ENCODE measurements at places on chromosomes 4 and X. TPM values are rescaled to one million over a fixed set of nuclear protein-coding genes. Genes with fewer than 3 reads are reported as not detected.
A peak's percentile ranks its signal among the peaks of the same experiment; 100 is the strongest.

DNA sequence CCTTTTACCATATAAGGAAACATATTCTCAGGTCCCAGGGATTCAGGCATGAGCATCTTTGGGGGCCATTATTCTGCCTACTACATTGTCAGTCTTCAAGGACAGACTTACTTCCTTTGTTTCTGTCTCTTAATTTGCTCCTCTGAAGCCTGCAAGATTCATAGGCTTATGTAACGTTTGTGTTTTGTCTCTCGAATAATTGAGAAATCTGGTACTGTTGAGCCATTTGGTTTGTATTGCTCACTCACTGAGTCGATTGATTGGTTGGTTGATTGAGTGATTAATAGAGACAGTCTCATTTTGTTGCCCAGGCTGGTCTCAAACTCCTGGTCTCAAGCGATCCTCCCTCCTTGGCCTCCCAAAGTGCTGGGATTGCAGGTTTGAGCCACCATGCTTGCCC lies 23.7 kb downstream of the TBL1X start:
- no peak overlapping the region for H3K27ac ChIP-seq
- peaks cover 5% of the 10 kb centered on the region for H3K36me3 ChIP-seq
- no peak overlapping the region for H3K4me3 ChIP-seq
- DNase-seq = no peak
- no peaks in the 10 kb centered on the region for H3K27me3 ChIP-seq

GRCh38 chr4:168432419-168433146 lies 47.7 kb downstream of the DDX60L start:
- no peaks in the 10 kb centered on the region for H3K4me1 ChIP-seq
- no peak for DNase-seq
- H3K27me3 ChIP-seq = no peaks in the 10 kb centered on the region
- no peak overlapping the region for H3K27ac ChIP-seq

- peaks cover 7% of the 10 kb centered on the region for H3K36me3 ChIP-seq
- no peak overlapping the region for H3K27ac ChIP-seq
- DNase-seq = no peak
- no peak overlapping the region for H3K4me3 ChIP-seq
- no peaks in the 10 kb centered on the region for H3K27me3 ChIP-seq
- H3K4me1 ChIP-seq = peaks cover 17% of the 10 kb centered on the region
Observed at GRCh38 chrX:150036181-150036580, 97.9 kb upstream of the EOLA2 start.

GRCh38 chr4:88320224-88320779 lies 35.9 kb upstream of the PPM1K start:
- no peaks in the 10 kb centered on the region for H3K27me3 ChIP-seq
- no peak overlapping the region for H3K27ac ChIP-seq
- DNase-seq = no peak
- H3K36me3 ChIP-seq = no peaks in the 10 kb centered on the region
- H3K4me1 ChIP-seq = no peaks in the 10 kb centered on the region
- no peak overlapping the region for H3K4me3 ChIP-seq

DNA sequence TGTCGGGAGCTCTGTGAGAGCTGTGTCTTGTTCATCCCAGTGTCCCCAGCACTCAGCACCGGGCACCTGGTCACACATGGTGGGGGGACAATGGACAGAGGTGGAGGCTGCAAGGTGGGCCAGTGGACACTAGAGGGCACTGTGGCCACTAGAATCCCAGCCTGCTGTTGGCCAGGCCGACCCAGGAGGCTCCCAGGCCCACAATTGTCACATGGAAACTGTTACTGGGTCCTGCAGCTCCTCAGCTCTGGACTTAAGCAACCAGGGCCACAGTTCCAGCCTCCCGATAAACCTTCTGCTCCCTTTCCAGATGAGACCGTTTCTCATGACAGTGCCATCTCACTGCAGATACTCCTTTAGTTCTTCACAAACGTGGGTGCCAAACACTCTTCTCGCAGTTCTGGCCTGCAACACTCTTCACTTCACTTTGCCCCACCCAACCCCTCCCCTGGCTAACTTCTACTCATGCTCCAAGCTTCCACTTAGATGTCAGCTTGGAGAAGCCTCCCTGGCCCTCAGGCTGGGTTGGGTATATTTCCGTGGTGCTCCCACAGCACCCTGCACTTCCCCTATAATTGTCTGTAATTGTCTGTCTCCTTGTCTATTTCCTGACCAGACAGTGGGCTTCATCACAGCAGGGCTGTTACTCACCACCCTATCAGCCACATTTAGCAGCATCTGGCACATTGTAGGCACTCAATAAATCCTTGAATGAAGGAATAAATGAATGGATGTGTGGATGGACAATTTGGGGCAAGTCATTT lies 3.5 kb upstream of the IQSEC2 start:
- H3K4me3 ChIP-seq = no peak overlapping the region
- H3K27me3 ChIP-seq = no peaks in the 10 kb centered on the region
- peak; percentile 59 for DNase-seq
- H3K4me1 ChIP-seq = peaks cover 39% of the 10 kb centered on the region
- H3K36me3 ChIP-seq = no peaks in the 10 kb centered on the region

- H3K27me3 ChIP-seq = no peaks in the 10 kb centered on the region
- H3K36me3 ChIP-seq = peaks cover 15% of the 10 kb centered on the region
- no peak for DNase-seq
- H3K4me1 ChIP-seq = no peaks in the 10 kb centered on the region
Observed at GRCh38 chr4:874056-874455, 48.1 kb upstream of the CPLX1 start.

DNA sequence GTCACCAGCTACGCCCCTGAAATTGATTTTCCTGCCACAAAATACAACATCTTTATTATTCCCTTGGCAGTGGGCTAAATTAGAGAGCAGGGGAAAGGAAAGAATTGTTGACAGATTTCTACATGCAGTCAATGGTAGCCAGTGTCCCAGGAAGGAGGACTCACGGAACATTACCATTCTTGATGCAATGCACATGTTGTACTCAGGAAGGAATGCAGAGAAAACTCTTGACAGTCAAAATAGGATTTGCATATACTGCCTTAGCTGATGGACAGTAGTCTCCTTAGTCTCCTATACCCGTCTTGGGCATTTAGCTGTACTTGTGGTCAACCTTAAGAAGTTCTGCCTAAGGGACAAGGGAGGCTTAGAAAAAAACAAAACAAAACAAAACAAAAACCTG lies 158.0 kb upstream of the GYPA start:
- H3K27me3 ChIP-seq = no peaks in the 10 kb centered on the region
- H3K4me1 ChIP-seq = no peaks in the 10 kb centered on the region
- no peaks in the 10 kb centered on the region for H3K36me3 ChIP-seq
- no peak for DNase-seq
- no peak overlapping the region for H3K4me3 ChIP-seq
- H3K27ac ChIP-seq = no peak overlapping the region

GRCh38 chrX:17535229-17535628 lies 160.2 kb downstream of the NHS start:
- peaks cover 33% of the 10 kb centered on the region for H3K4me1 ChIP-seq
- H3K27me3 ChIP-seq = peaks cover 5% of the 10 kb centered on the region
- H3K4me3 ChIP-seq = no peak overlapping the region
- H3K36me3 ChIP-seq = no peaks in the 10 kb centered on the region
- no peak overlapping the region for H3K27ac ChIP-seq

- DNase-seq = peak; percentile 24
Observed at GRCh38 chrX:3345281-3346191, 916 bp downstream of the MXRA5 start.

DNA sequence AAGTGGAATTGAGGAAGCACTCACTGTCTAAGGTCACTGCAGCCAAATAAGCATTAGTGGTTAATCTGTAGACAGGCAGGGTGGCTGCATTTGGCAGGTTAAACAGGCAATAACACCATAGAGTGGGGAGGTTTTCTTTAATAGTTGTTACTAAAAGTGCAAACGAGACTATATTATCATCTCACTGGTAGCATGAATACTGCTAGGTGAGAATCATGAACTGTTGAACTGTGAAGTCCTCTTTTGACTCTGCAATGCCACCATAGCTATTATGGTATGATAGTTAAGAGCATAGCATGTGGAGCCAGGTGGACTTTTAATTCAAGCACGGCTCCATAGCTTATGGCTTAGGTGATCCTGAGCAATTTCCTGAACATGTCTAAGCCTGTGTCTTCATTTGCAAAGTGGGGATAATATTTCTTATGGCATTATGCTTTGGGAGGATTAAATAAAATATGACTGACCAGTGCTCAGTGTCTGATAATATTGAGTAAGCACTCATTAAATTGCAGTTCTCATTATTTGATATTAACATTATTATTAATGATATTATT lies 235.6 kb upstream of the HHIP start:
- H3K27ac ChIP-seq = no peak overlapping the region
- no peaks in the 10 kb centered on the region for H3K36me3 ChIP-seq
- DNase-seq = no peak
- no peaks in the 10 kb centered on the region for H3K27me3 ChIP-seq

DNA sequence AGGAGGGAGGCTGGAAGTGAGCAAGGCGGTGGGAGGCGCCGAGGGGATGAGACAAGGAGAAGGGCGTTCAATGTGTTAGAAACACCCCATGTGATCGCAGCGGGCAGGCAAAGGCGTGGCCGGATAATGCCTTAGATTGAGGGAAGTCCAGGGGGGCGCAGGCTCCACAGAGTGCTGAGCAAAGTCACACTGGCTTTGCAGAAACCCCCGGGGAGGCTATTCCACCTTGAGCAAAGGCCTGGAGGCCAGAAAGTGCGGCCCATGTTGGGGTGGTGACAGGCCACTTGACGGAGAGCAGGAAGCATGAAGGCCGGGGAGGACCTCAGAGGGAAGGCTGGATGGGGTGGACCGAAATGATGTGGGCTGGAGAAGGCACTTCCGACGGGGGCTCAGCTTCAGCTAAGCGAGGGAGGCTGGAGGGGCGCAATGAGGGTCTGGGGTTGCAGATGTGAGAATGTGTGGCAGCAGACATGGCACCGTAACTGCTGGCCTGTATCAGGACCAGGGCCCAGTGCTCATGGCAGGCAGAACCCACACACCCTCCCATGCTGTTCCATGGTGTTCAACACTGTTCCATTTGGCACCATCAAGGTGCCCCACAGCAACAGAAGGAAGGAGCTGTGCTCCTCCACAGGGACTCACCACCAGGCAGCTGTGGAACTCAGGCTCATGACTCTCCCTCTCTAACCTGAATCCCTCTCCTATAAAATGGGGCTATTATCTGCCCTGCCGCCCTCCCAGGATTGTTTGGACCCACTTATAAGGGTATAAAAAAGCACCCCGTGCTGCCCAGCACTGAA lies 50.3 kb downstream of the HMX1 start:
- no peaks in the 10 kb centered on the region for H3K36me3 ChIP-seq
- no peak overlapping the region for H3K4me3 ChIP-seq

DNA sequence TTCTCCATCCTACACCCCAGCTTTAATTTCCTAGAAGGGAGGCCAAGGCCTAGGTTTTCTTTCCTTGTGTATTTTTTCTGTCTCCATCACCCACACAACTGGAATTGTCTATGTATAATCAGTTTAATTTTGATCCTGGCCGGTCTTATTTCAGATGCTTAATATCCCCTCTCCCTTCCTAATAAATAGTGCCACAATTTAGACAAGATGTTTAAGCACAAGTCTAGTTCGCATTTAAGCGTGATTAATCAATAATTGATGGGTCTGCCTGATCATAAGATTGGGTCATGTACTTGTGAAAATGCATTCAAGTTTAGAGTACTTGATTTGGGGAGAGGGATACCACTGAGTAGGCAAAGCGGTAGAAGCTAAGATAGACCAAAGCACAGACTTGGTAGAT lies 2.4 kb downstream of the BMP2K start:
- no peak overlapping the region for H3K4me3 ChIP-seq
- no peaks in the 10 kb centered on the region for H3K27me3 ChIP-seq
- no peak for DNase-seq
- H3K4me1 ChIP-seq = peaks cover 20% of the 10 kb centered on the region
- no peaks in the 10 kb centered on the region for H3K36me3 ChIP-seq

DNA sequence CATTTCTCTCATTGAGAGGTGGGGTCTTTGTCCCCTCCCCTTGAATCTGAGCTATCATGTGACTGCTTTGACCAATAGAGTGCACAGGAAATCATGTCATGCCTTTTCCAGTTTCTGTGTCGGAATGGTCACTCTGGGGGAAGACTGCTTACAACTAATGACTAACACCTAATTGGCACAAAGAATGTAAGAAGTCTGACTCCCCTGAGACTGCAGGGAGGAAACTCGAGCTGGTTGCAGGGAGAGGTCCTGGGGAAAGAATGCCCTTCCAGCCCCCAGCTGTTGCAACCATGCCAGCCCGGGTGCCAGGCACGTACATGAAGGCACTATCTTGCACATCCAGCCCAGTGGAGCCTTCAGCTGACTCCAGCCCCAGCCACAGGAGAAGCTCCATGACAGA lies 254.2 kb downstream of the DHX15 start:
- peaks cover 9% of the 10 kb centered on the region for H3K27me3 ChIP-seq
- no peak overlapping the region for H3K27ac ChIP-seq
- DNase-seq = no peak
- H3K4me3 ChIP-seq = no peak overlapping the region

GRCh38 chr4:27278615-27279375 lies 418.2 kb downstream of the STIM2 start:
- no peaks in the 10 kb centered on the region for H3K4me1 ChIP-seq
- H3K27me3 ChIP-seq = peaks cover 16% of the 10 kb centered on the region
- no peaks in the 10 kb centered on the region for H3K36me3 ChIP-seq
- peak; percentile 62 for DNase-seq
- H3K4me3 ChIP-seq = no peak overlapping the region
- H3K27ac ChIP-seq = no peak overlapping the region

GRCh38 chrX:101303790-101304189 lies 12.7 kb upstream of the TAF7L start:
- DNase-seq = no peak
- no peak overlapping the region for H3K4me3 ChIP-seq
- H3K27me3 ChIP-seq = no peaks in the 10 kb centered on the region
- H3K4me1 ChIP-seq = no peaks in the 10 kb centered on the region

Gene BMX
- not detected for total RNA-seq

Gene ABLIM2
- 3.8 TPM for total RNA-seq

Gene PJA1
- total RNA-seq = 59.5 TPM

Gene FUNDC2
- total RNA-seq = 105 TPM

Gene PLAC1
- total RNA-seq = not detected
